ENCODE measurements at places on chromosomes 1 and 21. TPM values are rescaled to one million over a fixed set of nuclear protein-coding genes. Genes with fewer than 3 reads are reported as not detected.

GRCh38 chr1:109827466-109827865 lies 63.7 kb upstream of the EPS8L3 start:
- no peak for DNase-seq

DNA sequence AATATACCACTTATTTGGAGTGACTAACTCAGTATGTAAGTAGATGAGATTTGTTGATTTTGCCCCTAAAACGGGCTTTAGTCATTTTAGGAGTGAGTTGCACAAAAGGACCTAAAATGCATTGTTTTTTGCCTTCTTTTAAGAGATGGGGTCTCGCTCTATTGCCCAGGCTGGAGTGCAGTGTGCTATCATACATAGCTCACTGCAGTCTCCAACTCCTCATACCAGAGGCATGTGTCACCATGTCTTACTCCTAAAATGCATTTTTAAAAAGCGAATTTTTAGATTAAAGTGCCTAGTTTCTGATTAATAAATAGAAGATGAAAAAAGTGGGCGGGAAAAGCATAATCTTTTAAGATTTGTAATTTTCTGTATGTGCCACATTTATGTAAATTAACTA lies 11.5 kb upstream of the NEXN start:
- no peak for DNase-seq

DNA sequence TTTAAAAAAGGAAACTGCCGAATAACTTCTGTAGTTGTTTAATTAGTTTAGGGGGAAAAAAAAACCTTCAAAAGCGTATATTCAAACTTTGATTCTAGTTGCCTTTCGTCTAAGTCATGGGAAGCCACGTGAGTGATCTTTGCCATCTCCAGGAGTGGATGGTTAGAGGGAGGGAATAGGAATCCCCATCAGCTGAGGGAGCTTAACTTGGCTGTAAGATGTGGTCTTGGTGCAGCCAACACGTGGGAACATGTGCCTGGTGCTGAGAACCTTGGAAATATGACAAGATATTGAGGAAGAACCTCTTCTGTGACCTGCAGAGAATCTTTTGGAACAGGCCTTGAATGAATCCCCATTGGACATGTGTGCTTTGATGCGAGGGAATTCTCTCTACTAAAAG lies 1.7 kb downstream of the BACE2 start:
- no peak for DNase-seq

GRCh38 chr1:82486468-82486867 lies 685.7 kb downstream of the ADGRL2 start:
- DNase-seq: no peak

Gene CHI3L2
- not detected for total RNA-seq

Data from pulmonary artery endothelial cell (primary cell).